CMK (cell line): ENCODE measurements at places on chromosomes 3 and 15.

DNA sequence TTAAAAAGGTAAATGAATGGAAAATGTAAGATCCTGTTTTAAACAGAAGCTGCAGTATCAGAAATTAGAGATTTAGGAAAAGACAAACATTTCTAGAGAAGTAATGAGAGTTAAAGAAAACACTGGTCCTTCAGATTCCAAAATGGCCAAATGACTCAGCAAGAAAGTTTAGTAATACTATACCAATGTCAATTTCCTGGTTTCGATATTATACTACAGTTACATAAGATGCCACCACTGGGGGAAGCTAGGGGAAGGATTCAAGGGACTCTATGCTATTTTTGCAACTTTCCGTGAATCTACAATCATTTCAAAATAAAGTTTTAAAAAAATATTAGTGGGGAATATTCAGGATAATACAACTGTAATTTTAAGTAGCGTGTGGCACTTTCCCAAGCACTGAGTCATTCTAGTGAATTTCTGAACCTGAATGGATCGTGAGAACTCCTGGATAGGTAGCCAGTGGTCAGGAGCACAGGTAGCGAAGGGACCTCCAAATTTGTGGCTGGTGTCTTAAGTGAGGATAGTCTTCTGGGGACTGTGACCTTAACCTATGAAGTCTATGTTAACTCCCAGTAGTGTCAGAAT is 37.6 kb downstream of the TMCC1 start:
- DNase-seq: no peak

DNA sequence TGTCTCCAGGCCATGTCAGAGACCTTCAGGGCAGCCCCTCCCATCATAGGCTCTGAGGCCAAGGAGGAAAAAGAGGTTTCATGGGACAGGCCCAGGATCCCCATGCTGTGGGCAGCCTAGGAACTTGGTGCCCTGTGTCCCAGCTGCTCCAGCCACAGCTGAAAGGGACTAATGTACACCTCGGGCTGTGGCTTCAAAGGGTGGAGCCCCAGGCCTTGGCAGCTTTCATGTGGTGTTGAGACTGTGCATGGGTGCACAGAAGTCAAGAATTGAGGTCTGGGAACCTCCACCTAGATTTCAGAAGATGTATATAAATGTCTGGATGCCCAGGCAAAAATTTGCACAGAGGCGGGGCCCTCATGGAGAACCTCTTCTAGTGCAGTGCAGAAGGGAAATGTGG is 6.6 kb upstream of the SSR3 start:
- DNase-seq: no peak

- no peak for DNase-seq
These were observed 31.1 kb downstream of the DNAJC13 start for GRCh38 chr3:132448216-132448961.

DNA sequence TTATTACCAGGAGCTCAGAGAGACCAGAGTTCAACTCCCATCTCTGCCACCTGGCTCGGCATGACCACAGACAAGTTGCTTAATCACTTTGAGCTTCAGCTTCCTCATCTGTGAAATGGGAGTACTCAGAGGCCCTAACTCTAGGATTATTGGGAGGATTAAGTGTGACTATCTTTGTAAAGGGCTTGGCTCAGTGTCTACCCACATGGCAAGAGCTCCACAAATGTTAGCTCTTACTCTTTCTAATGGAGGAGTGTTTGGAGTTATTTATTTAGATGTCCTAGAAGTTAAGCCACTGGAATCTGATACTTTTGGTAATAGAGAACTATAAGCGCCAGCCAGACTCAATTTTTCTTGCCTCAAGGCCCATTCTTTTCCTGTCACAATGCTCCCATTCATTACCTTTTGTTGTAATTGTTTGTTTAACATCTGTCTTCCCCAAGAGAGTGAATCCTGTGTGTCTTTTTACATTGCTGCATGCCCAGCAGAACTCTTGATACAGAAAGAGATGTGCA is 12.3 kb upstream of the LMCD1 start:
- DNase-seq: no peak
